GM12892 (cell line): ENCODE measurements at places on chromosomes 6 and 20.

GRCh38 chr20:50108556-50109235 lies 4.3 kb downstream of the UBE2V1 start:
- no peak for DNase-seq

GRCh38 chr20:6130045-6130444 lies 7.2 kb upstream of the FERMT1 start:
- no peak for DNase-seq

GRCh38 chr6:115554060-115554459 lies 506.6 kb downstream of the FRK start:
- DNase-seq, result no peak

GRCh38 chr6:20440296-20440695 lies 38.6 kb downstream of the E2F3 start:
- no peak for DNase-seq

- DNase-seq, result no peak
These were observed 50.4 kb upstream of the NKX2-2 start for GRCh38 chr20:21564127-21564773.

GRCh38 chr6:73792738-73793137 lies 96.7 kb downstream of the CD109 start:
- DNase-seq, result no peak

GRCh38 chr6:3844097-3844463 lies 5.1 kb upstream of the FAM50B start:
- DNase-seq, result no peak
